Bone marrow (tissue), 2 donors: ENCODE measurements at places on chromosomes 5 and 9.

- DNase-seq, result no peak
These were observed 146.5 kb downstream of the FANCC start for GRCh38 chr9:95171001-95171400.

DNA sequence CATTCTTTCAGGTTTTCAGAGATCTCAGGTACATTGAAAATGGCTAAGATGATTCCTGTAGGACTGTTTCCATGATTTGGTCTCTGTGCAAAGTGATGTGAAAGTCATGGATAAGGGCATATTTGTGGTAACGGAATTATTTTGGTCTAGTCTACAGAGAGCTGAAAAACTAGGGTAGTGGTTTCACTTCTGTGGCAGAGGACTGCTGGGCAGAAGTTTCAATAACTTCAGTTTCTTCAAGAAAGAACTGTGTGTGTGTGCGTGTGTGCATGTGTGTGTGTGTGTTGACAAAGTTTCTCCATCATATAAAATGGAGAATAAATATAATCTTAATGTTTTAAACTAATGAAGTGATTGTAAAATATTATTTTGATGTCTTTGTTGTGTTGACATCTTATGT lies 4.3 kb downstream of the CNOT8 start:
- no peak for DNase-seq

GRCh38 chr9:126151686-126152134 lies 174.9 kb upstream of the MVB12B start:
- no peak for DNase-seq

DNA sequence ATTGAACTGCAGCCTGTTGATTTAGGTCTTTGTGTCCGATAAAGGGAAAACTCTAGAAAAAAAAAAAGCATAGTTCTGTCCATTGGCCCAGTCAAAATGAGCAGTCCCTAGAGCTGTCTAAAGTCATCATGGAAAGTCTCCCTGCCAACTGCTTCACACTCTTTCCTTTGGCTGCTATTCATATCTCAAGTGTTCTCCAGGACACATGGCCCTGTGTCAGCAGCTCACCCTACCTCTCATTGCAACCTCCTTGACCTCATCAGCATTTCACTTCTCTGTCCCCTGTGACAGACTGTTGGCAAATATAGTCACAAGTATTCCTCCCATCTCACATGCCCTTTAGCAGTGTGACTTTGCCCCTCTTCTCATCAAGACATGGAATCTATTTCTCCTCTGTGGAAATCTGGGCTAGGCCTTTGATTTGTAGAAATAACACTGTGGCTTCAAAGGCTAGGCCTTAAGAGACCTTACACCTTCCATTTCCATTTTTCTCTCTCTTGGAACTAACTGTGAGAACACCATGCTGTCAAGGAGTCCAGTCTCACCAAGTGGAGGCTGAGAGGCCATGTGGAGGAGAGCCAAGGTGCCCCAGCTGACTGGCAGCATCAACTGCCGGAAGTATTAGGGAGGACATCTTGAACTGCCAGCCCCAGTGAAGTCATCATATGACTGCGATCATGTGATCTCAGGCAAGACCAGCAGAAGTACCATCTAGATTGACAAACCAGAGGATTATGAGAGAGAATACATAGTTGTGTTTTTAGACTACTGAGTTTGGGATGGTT lies 149.4 kb upstream of the TARS1 start:
- no peak for DNase-seq

GRCh38 chr5:150412319-150413175 lies at the start of gene CD74:
TSS of gene CD74 (minus strand) at chr5:150412910. CDS start at chr5:150412749, 161 bp downstream.
- DNase-seq, result peak; percentile 94

DNA sequence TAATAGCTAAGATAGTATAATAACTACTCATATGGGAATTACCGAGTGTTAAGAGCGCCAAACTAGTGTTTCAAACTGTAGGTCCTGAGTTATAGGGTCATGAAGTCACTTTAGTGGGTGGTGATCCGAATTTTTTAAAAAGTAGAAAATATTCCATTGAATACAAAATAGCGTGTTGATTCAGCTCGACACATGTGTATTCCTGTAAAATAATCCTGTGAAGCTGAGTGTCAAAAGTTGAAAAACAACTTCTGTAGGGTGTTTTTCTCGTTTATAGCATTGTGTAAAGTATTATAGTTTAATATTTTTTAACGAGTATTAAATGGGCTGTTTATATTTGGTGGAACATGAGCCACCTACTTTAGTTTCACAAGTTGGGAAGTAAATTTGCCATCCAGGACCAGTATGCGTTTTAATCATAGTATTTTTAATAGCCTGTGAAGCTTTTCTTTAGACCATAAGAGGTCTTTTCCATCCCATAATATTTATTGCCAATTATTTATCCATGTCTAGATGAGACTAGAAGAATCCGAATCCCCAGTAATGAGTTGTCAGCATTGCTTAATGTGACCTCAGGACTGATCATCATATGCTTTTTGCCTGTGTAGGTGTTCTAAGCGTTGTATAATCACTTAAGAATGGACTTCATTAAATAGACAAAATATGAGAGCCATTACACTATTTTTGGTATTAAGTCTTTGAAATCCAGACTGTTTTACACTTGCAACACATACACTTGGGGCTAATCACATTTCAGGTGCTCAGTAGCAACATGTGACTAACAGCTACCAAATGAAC lies 84.1 kb downstream of the PTPDC1 start:
- no peak for DNase-seq

- no peak for DNase-seq
These were observed 57.6 kb downstream of the MAMDC2 start for GRCh38 chr9:70101265-70101664.

DNA sequence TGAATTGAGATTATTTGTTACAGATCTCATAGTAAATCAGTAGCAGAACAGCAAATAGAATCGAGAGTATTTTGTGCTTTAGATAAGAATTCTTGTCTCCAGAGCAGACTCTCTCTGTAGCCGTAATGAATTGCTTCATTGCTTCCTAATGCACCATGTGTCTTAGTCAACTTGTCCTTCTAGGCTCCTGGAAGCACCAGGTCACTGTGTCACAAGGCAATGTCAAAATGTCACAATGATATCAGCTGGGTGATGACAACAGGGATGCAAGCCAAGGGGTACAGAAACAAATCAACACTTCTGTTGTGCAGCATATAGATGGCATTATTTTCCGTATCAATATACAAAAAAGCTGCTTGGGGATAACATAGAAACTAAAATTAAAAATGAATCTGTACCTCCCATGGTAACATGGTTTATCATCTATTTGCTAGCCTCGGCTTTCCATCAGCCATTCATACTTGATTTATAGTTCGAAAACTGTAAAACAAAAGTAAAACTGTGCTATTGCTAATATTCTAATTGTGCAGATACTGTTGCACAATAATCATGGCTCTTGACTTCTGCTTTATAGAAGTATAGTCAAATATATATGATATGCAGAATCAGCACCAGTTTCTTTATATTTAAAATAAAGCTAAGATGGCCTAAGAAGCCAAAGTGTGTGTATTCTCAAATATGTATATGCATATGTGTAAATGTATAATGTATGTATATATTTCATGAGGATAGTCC lies 435.9 kb upstream of the TLE4 start:
- DNase-seq, result no peak

- DNase-seq, result no peak
These were observed 12.0 kb upstream of the HTR4 start for GRCh38 chr5:148666353-148666752.

- DNase-seq, result no peak
These were observed 24.2 kb downstream of the LIFR start for GRCh38 chr5:38532165-38532669.
